Right ventricle myocardium inferior (tissue), 1 donor: ENCODE measurements at places on chromosomes 4 and X.

GRCh38 chr4:95409127-95409526, 139.6 kb downstream of the UNC5C start:
- no peak for DNase-seq

GRCh38 chrX:72142794-72143608, 11.3 kb upstream of the RTL5 start:
- no peak for DNase-seq

DNA sequence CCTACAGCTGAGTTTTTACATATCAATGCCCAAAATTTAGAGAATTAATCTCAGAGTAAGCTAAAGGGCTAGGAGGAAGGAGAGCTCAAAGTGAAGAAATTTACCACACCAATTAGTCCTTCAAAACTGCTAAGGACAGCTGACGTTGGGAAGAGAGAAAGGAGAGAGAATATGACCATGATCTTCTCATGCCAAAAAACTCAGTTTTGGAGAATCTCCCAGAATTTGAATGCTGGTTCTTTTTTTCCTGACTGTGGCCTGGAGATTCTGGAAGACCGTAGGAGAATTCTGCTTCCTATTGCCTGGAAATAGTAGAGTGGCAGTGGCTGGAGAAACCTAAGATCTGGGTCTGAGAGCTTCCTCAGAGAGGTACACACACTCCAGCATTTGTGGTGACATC, 834.4 kb upstream of the SLIT2 start:
- DNase-seq: no peak

- DNase-seq: no peak
Observed at GRCh38 chrX:434946-435345, 48.2 kb upstream of the PPP2R3B start.

- no peak for DNase-seq
Observed at GRCh38 chrX:149871940-149872339, 9.0 kb upstream of the MAGEA8 start.

DNA sequence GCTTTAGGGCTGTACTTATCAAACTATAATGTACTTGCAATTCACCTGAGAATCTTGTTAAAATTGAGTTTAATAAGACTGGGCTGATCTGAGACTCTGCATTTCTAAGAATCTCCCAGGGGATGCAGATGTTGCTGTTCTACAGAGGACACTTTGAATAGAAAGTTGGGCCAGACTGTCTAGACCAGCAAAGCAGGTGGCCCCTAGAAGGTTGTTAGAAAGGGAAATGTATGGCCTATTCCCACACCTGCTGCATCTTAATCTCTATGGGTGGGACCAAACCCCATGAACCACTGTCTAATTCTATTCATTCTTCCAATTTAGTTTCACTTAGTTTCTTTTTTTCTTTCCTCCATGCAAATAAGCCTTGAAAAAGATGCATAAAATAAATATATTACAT, 413.2 kb upstream of the TECRL start:
- no peak for DNase-seq

DNA sequence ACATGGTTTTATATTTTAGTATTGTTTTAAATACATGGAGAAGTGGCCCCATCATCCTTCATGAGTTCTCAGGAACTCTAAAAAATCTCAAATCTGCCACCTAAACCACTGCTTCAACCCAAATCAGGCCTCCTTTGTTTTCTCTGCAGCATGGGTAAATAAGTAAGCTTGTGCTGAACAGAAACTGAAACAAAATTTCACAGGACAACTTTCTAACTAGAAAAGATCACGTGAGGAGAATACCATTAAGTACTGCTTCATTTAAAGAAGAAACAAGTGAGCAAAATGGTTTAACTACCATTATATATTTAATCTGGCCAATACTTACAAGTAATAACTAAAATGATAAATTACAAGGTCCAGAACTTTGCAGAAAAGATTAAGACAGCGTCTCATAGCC, 2.5 kb downstream of the ARAP2 start:
- DNase-seq: no peak

DNA sequence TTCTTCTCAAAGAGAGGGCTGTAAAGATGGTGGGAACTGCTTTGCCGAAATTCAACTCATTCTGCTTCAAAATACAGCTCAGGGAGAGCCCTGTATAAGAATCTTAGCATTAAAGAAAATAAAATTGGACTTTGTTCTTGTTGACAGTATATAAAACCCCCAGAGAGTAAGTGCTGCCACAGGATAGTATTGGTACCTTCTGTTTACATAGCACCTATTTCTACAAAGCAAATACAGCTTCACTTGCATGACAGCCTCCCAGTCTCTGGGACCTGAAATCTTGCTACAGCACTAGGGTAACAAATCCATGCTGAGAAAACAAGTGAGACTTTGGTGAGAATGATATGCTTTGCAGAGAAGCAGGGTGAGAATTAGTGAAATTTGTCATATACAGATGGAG, 428.6 kb downstream of the ADGRL3 start:
- DNase-seq: no peak

- DNase-seq: no peak
Observed at GRCh38 chr4:169418846-169419245, 148.1 kb upstream of the SH3RF1 start.
